ENCODE measurements at places on chromosomes 6 and 20.

DNA sequence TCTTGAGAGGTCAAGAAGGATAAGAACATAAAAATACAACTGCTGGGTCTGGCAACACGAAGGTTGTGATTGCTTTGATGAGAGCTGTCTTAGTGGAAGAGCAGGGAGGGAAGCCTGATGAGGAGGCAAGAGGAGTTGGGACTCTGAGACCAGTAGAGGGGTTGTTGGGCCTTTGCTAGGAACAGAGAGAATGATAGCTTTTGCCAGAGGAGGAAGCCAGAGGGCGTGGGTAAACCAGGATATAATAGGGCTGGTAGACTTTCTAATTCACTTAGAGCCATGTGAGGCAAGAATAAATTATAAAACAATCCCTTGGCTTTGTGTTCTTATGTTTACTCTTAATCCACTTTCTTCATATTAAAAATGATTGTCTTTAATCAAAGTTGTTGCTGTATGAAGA, 78.6 kb downstream of the RCAN2 start:
- no peak for DNase-seq

- DNase-seq, result no peak
Observed at GRCh38 chr6:56955171-56956155, 556 bp downstream of the BEND6 start.

DNA sequence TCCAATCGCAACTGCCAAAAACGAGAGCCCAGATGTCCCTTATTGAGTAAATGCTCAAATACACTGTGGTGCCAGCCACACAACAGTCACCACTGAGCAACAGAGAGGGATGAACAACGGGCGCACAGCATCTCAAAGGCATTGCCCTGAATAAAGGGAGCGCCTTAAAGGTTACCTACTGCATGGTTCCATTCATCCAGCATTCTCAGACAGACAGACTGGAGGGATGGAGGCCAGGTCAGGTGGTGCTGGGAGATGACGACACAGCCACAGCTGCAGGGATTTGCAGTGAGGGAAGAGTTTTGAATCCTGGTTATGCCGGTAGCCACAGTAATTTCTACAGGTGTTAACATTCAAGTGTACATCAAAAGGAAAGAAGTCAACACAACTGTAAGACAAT, 615.5 kb upstream of the AGPAT4 start:
- DNase-seq, result no peak

- DNase-seq, result no peak
Observed at GRCh38 chr6:84072442-84072997, 38.9 kb downstream of the MRAP2 start.

DNA sequence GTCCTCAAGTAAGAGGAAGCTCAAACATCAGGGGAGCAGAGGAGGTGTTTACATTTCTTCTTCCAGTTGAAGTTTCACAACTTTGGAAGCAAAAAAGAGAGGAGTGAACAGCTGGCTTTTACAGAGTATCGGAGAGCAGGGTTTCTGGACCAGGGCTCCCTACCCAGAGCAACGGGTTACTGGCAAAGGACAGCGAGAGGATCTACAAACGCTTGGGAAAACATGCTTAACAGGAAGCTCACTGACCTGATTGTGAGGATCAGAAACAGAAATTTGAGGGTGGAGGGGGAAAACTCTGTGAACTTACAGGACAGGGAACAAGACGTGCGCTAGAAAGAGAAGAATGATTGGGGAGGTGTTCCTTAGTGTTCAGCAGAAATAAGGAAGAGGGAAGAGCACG, 85.7 kb upstream of the TAB2 start:
- DNase-seq, result no peak

DNA sequence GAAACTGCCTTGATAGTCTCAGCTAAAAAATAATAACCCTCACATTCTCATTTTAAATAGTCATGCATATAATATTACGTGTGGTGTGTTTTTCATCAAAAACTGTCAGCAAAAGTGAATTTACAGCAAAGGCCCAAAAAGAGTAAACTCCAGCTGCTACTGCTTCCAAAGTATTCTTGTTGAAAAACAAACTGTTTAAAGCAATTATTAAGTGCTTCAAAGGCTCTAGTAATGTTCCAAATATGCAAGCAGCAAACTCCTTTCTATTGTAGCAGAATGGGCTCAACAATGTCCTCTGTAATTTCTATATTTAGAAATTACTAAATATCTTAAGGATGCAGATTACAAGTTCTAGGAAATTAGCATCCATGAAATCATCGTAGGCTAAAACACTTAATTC, 280.0 kb upstream of the TBX18 start:
- DNase-seq, result no peak

DNA sequence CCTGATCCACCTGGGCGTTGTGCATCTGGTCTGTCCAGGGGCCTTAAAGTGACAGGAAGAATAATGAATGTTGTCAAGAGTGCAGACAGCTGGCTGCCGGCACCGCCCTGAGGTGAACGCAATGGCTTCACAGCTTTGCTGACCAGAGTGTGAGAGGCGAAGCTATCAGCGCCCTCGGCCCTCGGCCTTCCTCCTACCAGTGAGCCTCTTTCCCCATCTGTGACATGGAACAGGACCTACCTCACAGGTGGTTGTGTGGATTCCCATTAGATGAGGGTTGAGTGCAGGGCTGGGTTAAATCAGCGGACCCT, 54.8 kb downstream of the CTCFL start:
- DNase-seq, result no peak

DNA sequence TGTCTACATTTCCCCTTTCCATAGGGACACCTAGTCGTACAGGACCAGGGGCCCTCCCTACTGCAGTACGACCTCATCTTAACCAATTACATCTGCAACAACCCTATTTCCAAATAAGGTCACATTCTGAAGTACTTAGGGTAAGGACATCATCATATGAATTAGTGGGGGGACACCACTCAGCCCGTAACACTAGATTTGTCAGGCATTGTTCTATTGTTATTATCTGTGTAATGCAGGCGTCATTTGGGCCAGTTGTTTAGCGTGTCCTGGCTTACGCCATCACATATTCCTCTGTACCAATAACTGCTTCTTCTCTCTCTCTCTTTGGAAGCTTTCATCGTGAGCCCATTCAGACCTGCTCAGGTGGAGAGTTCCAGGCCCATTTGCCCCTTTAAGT, 89.3 kb downstream of the CAP2 start:
- DNase-seq, result no peak

GRCh38 chr6:36853325-36853724, 14.1 kb upstream of the CPNE5 start:
- DNase-seq, result no peak

DNA sequence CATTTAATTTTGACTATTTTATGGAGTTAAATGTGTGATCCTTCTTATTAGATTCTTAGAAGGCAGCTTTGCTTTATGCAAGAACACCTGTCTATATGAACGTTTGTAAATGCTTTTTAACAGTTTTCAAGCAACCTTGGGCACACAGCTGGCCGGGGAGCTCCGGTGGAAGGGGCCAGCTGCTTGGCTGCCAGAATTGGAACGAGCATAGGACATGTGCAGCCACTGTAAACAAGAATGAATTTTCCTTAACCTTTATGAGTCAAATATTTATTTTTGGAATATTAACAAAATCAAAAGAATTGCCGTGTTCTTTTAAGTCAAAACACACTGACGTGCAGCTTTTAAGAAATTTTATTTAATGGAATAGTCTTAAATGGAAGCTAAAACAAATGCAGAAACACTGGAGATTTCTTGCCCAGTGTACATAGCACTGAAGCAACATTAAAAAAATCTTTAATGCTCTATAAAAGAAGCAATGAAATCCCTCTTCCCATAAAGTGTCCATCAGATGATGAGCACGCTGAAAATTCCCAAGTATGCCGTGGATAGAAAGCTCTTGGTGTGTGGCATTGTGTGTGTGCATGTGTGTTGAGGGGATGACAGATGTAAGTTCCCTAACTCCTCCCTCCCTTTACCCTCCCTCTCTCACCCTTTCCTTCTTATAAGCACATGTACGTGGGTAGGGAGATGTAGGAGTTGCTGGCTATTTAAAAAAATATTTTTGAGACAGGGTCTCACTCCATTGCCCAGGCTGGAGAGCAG, 208.9 kb upstream of the EXOC2 start:
- DNase-seq, result no peak

DNA sequence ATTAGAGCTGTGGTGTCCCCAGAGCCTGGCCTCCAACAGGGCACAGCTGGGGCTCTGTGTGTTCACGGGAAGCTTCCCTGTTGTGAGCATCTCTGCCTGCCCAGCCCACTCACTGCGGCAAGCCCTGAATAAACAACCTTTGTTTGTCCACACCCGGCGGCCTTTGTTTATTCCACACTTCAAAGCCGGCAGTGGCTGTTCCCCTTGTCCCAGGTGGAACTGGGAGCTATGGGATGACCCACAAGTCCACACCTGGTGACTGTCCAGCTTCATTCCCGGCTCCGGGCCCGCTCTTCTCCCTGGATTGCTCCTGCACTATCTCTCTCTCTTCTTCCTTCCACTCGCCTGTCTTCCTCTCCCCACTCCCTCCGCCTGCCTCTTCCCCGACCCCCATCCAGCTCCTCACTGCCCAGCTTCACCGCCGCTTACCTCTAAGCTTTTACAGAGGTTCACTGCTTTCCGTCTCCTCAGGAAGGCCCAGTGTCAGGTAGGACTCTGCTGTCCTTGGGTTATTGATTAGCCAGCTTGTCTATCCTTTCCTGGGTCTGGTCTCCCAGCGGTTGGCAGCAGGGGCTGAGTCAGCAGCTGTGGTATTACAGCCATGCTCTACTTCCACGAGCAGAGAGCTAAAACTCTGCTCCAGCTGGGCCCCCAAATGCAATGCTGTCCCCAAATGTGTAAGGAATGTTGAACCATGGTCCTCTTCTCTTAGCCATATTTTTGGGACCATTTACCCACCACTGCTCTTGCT, 17.8 kb downstream of the DACT2 start:
- DNase-seq, result no peak

- DNase-seq, result no peak
Observed at GRCh38 chr6:4848382-4849068, 72.3 kb downstream of the CDYL start.

DNA sequence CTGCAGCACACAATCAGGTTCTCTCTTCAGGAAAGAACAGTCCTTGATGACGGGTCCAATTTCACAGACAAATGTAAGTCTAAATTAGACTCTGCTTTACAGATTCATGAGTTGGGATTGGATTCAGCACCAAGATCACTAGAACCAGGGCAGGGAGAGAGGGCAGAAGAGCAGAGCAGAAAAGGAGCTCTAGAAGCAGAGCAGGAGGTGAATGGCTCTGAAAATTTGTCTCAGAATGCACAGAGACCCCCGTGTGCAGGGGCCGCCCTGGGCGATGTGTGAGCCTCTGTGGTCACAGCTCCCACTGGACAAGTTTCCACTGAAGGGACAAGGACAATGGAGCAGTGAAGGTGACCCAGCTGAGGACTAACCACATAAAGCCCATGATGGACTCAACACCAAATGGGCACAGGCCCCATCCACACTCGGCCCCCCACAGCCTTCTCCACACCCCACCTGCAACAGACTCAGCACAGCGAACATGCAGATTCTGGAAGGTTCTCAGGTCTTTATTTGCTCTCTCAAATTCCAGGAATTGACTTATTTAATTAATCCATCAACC, 3.5 kb downstream of the HLA-B start:
- no peak for DNase-seq

DNA sequence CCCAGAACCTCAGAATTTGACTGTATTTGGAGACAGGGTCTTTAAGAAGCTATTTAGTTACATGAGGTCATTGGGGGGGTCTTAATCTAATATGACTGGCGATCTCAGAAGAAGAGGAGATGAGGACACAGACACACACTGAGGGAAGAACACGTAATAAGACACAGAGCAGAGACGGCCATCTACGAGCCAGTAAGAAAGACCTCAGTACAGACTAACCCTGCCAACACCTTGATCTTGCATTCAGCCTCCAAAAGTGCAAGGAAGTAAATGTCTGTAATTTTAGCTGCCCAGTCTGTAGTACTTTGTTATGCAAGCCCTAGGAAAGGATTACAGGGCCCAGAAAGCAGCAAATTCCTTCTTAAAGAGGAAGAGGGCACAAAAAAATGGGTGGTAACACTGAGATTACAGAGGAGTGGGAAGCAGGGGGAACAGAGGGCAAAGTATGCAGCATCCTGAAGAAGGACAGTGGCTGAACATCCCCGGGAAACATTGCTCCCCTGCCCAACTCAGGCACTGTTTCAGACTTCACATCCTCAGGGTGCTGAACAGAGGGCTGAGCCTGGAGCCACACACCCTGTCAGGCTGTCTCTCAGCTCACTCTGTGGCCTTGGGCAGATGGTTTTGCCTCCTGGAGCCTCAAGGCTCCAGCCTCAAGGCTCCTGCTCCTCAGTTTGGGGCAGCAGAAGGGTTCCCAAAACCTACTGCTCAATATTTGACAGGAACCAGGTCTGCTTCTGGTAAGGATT, 27.9 kb upstream of the SIRPG start:
- DNase-seq, result no peak

GRCh38 chr6:143370812-143371370, 79.6 kb downstream of the ADAT2 start:
- no peak for DNase-seq

DNA sequence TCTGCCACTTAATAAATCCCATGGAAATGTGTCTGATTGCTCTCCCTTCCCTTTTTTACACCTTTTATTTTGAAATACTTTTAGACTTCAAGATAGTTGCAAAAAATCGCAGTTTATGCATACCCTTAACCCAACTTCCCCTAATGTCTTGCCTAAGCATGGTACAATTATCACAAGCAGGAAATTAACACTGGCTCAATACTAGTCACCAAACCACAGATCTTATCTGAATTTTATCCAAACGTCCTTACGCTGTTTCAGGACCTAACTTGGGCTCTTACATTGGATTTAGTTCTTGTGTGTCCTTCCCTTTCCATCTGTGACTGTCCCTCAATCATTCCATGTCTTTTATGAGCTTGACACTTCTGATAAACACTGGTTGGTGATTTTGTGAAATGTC, 146.3 kb downstream of the ZNF217 start:
- no peak for DNase-seq

DNA sequence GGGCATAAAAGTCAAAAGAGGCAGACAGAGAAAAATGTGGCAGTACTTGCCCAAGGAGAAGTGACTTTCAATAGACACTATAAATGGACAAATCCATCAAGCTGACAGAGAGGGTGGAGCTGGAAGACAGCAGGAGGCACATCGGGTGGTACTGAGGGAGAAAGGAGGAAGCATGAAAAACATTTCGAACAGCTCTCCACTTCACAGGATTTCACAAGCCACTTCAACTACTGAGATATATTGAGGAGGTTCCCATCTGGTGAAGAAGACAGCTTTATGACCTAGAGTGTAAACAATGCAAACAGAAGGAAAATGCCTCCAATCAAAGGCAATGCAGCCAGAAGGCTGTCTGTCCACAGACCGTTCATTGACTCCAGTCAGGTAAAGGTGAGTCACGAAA, 259.4 kb upstream of the ECI2 start:
- DNase-seq, result no peak

DNA sequence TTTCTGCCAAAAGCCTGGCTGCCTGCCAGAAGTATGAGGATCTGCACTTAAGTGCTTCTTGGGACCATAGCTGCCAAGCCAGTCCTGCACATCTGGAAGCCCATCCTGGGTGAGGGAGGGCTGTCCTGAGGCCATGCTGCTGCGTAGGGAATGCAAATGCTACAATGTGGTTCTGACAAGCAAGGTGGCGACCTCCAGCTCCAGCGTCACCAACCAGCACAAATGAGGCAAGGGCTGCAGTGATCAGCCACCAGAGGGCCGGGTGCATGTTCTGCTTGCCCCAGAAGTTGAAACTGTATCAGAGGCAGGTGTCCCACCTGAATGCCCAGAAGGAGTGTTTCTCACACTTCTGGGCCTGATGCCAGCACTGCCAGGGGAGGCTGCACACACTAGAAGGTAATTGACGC, 99.1 kb upstream of the KCNQ5 start:
- no peak for DNase-seq
